ENCODE measurements at places on chromosomes 13 and 19.
A peak's percentile ranks its signal among the peaks of the same experiment; 100 is the strongest.

- DNase-seq, result no peak
These were observed 586.7 kb upstream of the SGCG start for GRCh38 chr13:22594041-22594440.

DNA sequence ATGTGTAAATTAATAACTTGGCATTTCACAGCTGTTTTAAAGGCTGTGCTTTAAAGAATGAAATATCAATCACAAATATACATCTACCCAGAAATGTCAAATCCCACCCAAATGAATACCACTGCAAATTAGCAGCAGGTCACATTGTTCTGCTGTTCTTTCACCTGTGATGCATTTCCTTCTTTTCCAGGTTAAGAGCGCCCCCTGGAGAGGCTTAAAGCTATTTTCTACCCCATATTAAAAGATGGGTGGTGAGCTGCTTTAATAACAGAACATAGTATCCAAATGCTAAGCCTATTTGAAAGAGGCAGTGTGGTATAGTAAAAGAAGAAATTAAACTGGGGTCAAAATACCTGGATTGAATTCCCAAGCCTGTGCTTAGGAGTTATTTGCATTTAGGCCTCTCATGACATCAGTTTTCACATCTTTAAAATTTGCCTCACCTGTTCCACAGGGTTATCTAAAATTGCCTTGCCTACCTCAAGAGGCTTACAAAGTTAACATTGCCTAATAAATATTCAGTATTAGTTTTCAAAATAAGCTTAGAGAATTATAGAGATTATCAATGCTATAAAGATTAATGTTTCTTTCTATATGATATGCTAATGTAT, 396.9 kb upstream of the SLITRK5 start:
- peak; percentile 14 for DNase-seq

- no peak for DNase-seq
These were observed 1.0 kb upstream of the CHAMP1 start for GRCh38 chr13:114313061-114313860.

- DNase-seq, result no peak
These were observed 48.1 kb upstream of the SHKBP1 start for GRCh38 chr19:40528533-40529092.

DNA sequence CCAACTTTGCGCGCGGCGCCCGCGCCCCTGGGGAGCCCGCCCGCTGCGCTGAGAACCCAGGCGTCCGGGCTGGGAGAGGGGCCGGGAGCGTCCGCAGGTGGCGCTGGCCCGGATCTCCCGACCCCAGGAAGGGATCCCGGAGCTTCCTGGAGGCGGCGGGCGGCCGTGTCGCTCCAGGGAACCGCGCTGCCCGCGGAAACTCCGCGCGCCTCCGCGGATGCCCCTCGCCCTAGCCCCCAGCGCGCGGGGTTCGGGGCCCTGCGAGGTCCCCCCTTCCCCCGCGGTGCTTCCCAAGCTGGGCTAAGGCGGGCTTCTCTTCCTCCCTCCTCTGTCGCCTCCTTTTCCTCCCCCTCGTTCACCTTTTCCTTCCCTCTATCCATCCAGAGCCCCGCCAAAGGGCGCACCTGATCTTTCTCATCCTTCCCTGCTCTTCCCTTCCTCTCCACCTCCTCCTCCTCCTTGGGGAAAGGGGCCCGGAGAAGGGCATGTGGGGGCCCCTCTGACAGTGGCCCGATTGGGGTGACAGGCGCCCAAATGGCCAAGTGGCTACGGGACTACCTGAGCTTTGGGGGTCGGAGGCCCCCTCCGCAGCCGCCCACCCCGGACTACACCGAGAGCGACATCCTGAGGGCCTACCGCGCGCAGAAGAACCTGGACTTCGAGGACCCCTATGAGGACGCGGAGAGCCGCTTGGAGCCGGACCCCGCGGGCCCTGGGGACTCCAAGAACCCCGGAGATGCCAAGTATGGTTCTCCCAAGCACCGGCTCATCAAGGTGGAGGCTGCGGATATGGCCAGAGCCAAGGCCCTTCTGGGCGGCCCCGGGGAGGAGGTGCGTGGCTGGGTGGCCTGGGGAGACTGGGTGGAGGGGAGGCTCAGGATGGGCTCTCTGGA, 710 bp downstream of the SHD start:
- no peak for DNase-seq

- DNase-seq, result no peak
These were observed 4.5 kb upstream of the PRKD2 start for GRCh38 chr19:46721269-46722003.

DNA sequence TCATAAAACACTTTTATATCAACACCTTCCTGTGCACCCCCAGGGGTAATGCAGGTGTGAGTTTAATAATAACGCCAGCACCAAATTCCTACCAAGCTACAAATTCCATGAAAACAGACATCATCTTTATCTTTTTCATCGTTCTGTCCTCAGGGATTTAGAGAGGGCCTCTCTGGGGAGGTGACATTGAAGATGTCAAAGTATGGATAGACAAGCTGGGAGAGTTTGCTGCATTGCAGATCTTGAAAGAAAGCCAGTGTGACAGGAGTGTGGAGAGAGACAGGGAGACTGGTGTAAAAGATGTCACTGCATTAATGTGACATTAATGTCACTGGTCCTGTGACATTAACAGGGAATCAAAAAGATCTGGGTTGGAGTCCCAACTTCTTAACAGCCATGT, 10.1 kb downstream of the CACNG6 start:
- no peak for DNase-seq

GRCh38 chr13:64471916-64472315, 2758.2 kb downstream of the PCDH9 start:
- DNase-seq, result no peak

DNA sequence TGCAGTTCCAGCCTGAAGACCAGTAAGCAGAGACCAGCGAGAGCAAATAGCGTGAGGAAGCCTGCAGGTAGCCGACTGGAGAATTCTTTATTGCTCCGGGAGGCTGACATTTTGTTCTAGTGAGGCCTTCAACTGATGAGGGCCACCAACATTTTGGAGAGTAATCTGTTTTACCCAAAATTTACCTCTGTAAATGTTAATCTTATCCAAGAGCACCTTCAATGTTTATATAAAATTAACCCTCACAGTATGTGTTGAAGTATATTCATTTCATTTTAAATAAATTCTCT, 546.4 kb upstream of the SLITRK5 start:
- no peak for DNase-seq

DNA sequence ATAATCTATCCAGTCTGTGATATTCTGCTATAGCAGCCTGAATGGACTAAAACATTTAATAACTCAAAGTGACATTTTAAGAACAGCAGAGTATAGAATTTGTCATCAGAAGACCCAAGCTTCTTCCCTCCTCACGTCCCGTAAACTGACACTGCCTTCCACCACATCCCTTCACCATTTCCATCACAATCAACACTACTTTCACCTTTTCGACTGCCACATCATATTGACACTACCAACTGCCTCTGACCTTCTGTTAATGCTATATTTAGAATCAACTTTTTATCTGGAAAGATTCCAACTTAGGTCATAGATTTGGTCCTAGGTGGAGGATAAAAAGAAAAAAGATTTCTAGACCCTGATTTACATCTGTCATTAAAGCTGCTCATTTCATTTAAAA, 39.6 kb downstream of the STOML3 start:
- no peak for DNase-seq

DNA sequence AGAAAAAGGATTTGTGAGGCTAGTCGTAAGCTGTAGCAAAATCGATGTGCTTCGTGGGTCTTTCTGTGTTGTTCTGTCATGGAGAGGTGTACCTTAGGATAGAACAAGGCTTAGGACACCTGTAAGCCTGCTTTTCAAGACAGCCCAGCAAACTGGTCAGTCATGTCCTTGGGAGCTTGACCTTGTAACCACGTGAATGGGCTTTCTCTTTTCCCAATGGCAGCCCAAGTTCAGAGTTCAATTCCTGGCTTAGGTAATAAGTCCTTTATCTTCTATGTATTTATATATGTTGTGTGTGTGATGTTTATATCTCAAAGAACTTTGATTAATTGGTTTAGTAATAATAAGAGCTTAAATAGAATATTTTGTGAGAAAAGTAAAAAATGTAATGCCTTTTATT, 112.9 kb downstream of the TNFRSF19 start:
- DNase-seq, result no peak

GRCh38 chr13:65677906-65678305, 1552.2 kb downstream of the PCDH9 start:
- no peak for DNase-seq

DNA sequence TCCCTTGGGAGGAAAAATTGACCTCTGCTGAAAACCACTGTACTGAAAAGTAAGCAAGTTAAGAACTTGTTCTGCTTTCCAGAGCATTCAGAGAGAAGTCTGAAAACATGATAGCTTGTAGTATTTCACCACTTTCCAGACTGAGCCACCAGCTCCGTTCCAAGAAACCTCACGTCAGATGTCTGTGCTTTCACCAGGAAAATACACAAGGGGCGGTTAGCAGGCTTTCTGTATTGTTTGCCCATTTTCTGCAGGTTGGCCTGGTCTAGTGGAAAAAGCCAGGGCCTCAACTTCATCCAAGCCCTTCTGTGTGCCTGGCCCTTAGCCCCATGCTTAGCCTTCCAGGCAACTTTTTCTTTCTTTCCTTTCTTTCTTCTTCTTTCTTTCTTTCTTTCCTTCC, 36.4 kb downstream of the RXFP2 start:
- DNase-seq, result no peak

- DNase-seq, result no peak
These were observed 599.5 kb upstream of the PCDH9 start for GRCh38 chr13:67829641-67830040.

GRCh38 chr19:35725216-35725861, 7.5 kb downstream of the KMT2B start:
- no peak for DNase-seq

DNA sequence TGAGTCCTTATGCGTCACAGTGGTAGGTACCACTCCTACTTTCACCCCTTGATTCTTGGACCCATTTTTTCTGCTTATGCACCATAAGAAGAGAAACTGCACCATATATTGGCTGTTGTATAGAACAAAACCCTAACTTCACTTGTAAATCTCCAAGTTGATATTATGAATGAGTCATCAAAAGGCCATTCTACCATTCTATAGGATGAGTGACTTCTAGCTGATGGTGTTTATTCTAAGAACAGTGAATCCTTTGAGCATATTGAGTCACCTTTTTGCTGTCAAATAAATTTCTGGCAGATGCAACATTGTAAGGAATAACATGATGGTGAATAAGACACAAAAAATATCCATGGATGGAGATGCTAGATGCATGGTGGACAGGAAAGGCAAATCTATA, 57.7 kb downstream of the POLR1D start:
- no peak for DNase-seq

DNA sequence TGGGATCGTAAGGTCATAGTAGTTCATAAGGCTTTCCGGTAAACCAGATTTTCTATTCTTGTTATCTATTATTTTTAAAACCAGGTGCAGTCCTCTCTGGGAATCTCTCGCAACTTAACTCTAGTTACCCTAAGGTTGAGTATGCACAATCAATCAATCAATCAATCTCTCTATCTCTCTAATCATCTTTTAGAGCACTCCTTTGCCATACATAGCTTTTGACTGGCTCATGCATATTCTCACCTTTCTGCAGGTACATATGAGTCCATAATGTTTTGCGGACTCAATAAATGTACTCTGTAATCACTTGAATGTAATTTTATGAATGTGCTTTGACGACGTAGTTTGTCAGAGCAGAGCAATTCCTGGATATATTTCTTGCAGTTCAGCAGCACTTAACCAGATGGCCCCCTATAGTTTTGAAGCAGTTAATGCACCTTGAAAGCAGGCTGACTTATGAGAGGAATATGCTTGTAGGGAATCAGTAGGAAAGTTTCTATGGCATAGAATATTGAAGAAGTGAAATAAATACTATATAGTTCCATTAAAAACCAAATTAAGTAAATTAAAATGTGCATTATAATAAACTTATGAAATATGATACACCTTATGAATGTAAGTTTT, 524.7 kb downstream of the GPC5 start:
- no peak for DNase-seq

DNA sequence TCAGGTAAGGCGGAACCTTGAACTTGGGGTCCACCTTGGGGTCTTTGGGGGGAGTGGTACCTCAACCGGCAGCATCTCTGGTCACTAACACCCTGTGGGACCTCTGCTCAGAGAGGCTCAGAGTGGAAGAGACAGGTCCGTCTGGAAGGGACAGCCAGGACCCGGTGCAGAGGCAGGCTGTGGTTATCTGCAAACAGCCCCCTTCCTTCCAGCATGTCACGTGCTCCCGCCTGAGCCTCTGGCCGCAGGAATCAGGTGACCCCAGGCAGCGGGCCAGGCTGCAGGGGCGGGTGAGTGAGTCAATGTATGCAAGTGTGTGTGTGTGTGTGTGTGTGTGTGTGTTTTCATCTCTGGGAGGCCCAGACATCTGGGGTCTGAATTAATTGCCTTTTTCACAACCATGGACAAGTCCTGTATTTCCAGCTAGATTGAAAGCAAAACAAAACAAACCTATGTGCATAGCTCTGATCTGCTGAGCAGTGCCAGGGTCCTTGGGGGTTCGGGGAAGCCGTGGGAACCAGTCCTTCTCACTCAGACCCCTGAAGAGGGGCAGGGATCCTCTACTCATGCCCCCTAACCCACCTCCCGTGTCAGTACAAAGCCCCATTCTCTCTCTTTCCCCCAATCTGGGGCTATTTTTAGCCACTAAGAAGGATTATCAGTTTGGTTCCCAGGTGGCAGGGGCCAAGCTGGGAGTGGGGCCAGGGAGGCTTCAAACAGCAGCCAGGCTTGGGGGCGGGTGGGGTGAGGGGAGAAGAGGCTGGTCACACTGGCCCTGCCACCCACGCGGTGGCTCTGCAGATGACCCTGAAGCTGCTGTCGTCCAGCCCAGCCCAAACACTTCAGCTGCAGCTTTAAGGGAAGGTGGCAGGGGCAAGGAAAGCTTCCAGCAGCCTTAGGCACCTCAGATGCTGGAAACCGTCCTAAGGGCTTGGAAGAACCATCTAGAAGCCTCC, 31.4 kb downstream of the CERS4 start:
- DNase-seq, result peak; percentile 64

DNA sequence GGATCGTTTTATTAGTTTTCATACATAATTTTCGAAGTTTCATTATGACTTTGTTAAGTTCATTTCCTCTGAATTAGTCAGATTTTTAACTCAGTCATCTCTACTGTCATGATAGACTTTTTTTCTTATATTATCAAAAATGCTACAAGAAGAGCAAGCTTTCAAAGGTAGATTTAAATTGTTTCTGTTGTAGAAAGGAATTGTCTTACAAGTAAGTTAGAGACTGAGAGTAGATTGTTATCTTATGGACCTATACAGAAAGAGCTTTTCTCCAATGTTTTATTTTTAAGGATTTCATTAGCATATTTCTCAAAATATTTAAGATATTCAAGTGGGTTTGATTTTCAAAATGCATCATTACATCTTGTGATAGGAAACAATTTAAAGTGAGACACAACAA, 2.7 kb downstream of the MAB21L1 start:
- no peak for DNase-seq

GRCh38 chr13:111897178-111897845, 169.6 kb upstream of the SOX1 start:
- DNase-seq, result no peak

Measured in CD4-positive, alpha-beta T cell treated with Interleukin-10 for 1 hour (primary cell).